ENCODE measurements at places on chromosomes 13 and 19.

- DNase-seq, result no peak
Observed at GRCh38 chr19:38701455-38702063, 42.7 kb downstream of the CAPN12 start.

GRCh38 chr19:55466241-55466614, 1.7 kb upstream of the C19orf85 start:
- no peak for DNase-seq

GRCh38 chr19:34512254-34512822, 30.8 kb downstream of the WTIP start:
- DNase-seq, result no peak

GRCh38 chr19:2181633-2181997, 17.9 kb downstream of the DOT1L start:
- DNase-seq, result no peak

DNA sequence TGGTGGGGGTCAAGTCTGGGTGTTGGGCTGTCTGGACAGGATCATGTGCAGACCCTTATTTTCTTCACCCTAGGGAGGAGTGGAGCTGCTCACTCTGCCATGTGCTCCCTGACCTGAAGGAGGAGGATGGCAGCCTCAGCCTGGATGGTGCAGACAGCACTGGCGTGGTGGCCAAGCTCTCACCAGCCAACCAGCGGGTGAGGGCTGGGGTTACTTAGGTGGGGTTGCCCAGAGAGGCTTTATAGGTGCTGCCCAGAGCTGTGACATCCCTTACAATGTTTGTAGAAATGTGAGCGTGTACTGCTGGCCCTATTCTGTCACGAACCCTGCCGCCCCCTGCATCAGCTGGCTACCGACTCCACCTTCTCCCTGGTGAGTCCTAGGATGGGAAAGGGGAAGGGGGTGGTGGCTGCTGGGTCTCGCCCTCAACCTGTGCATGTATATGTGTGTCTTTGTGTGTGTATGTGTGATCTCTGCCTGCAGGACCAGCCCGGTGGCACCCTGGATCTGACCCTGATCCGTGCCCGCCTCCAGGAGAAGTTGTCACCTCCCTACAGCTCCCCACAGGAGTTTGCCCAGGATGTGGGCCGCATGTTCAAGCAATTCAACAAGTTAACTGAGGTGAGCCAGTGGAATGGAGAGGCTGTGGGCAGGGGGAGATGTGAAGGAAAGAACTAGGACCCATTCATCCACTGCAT, 5.1 kb downstream of the CHMP2A start:
- DNase-seq, result no peak

- DNase-seq, result no peak
Observed at GRCh38 chr19:7722231-7722651, 9.7 kb downstream of the CLEC4G start.

DNA sequence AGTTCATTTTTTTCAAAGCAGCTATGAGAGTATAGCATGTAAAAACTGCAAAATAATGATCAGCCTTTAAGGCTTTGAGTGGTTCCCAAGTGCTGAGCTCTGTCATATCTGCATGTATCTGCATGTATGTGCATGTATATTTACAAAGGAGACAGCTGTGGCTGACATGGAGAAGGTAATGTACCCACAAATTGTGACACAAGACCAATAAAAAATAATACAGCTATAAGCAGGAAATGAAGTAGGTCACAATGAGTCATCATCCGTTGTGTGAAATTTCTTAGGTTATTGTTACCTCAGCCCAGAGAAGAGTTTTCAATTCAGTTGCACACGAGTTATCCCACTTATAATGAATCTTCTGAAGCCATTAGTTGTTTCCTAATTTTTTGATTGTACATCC, 60.9 kb upstream of the MED4 start:
- DNase-seq, result no peak

DNA sequence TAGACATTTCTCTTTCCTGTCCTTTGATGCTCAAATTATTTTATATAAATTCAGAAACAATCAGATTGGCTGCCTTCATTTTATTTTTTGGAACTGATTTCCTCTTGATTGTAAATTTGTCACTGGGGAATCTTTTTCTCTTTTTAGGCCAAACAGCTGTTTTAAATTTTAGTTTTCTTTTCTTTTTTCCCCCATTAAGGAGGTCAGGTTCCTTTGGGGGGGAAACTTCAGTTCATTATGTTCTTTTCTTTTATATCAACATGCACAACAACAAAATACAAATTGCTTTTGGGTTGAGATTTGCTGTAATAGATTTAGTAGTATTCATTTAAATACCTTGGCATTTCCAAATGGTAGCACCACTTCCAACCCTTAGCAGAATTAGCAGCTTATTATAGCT, 264.8 kb upstream of the SPRY2 start:
- DNase-seq, result no peak

DNA sequence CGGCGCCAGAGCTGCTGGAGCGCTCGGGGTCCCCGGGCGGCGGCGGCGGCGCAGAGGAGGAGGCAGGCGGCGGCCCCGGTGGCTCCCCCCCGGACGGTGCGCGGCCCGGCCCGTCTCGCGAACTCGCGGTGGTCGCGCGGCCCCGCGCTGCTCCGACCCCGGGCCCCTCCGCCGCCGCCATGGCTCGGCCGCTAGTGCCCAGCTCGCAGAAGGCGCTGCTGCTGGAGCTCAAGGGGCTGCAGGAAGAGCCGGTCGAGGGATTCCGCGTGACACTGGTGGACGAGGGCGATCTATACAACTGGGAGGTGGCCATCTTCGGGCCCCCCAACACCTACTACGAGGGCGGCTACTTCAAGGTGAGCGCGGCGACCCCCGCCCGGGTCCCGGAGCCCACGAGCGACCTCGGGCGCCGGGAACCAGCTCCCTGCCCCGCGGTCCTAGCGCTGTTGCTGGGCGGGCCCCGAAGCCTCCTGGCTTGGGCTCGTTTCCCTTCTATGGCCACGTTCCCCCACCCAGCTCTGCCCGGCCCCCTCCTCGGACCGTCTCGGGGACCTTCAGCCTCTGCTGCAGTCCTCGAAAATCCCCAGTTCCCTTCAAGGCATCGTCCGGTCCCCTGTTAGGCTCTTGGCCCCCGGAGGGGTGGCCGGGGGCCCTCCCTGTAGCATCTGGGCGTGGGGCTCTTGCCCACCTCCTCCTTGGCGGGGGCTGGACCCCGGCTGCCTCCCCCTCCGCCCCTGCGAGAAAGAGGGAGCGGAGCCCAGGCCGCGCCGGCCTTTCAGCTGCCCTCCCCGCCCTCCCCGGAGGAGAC, at the start of gene CDC34:
CDC34 (plus strand) TSS at position 8 of the 808 bp plus-strand sequence; CDS start at position 180, 172 bp downstream.
- no peak for DNase-seq

- DNase-seq, result no peak
Observed at GRCh38 chr13:33891196-33891742, 73.3 kb downstream of the RFC3 start.

- no peak for DNase-seq
Observed at GRCh38 chr19:47702671-47703070, 10.6 kb upstream of the EHD2 start.

GRCh38 chr19:13120031-13120430, 2.0 kb downstream of the NACC1 start:
- no peak for DNase-seq

DNA sequence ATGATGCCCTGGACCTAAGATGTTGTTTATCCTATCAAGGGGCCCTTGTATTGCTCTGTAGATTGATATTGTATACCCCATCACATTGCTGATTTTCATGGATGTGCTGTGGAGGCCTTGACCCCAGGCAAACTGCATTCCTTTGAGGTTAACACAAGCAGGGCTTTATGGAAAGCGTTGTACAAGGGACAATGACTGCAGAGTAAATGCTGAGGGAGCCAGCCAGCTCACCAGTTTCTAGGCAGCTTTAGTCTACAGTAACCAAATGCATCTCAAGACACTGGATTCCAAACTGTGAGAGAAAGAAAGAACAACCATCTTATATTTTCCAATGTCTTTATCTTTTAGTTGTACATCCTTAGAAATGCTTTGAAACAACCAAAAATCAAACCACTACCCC, 34.1 kb upstream of the EDNRB start:
- no peak for DNase-seq

DNA sequence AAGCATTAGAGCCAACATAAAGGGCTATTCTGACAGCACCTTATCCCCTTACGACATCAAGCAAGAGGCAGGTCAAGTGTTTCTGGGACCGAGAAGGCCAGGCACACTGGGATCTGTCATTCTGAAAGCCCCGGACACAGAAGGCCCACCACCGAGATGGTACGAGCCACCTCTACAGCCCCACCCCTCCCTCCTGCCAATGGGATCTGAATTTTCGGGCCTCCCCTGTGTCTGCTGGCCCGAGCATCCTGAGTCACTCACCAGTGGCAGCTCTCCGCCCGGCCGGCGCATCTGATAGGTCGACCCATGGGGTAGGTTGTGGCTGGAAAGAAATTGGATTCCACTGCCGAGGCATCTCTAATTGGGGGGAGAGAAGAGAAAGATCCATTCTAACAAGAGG, 2.6 kb downstream of the TIMM44 start:
- no peak for DNase-seq

DNA sequence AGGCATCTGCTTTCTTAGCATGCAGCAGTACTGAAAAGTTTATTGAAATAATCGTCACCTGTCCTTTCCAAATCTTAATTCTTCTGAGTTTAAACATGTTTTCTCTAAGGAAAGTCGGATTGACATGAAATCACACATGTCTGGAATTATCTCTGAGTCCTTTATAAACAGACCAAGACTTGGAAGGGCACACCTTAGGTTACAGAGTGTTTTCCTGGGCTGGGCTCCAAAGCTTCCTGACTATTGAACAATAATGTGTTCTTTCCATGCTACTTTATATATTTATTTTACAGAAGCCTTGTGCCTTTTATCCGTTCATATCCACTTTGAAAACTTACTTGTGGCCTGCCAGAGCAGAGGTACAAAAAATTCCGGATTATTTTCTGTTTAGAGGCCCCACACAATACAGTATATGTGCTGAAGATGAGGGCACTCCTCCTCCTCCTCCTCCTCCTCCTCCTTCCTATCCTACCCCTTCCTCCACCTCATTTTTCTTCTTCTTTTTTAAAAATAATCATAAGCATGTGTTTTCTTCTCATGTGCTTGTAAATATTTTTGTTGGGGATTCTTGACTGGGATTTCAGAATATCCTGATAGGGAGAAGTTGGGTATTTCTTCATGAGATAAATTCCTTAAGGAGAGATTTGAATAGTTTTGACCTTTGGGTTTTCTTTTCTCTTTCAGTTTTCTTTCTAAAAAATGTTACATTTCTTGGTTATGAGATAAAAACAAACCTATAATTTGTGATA, 52.3 kb downstream of the LRCH1 start:
- no peak for DNase-seq

DNA sequence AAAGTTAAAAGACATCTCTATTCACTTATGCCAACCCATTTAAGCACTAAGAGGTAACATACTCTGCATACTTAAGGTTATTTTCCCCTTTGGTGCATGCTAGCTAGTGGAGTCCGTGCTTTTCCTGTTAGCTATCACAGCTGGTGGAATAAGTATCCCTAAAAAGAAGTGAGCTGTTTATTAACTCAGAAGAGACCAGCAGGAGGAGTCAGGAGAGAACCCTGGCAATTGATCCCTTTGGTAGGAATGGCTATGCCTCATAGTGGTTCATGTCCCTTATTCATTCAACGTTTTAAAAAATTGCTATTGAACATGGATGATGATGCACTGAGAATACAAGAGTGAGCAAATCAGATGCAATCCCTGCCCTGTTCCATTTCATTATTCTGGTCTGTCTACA, 12.4 kb upstream of the NEK5 start:
- DNase-seq, result no peak

- no peak for DNase-seq
Observed at GRCh38 chr19:51837145-51837544, 42.2 kb downstream of the FPR3 start.

DNA sequence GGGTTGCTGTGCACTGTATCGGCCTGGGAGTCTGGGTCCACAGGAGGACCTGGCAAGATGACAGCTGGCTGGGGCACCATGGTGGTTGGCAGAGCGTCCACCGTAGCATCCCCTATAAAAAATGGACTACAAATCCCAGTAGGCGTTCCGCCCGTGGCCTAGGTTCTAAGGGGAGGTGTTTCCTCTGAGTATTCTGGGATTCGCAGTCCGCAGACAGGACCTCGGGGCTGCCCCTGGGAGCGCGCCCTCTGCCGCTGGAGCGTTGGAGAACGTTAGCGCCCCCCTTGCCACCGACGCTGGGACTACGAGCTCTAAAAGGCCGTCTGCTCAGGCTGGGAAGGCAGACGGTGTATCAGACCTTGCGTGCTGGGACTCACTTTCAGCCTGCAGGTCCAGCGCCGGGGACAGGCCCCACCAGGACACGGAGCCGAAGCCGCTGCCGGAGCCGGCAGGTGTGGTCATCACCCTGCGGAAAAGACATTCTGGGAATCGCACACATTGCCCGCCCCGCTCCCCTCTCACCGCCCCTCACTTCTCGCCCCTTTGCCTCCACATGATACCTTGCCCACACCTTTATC, 372 bp downstream of the DNAAF3 start:
- peak; percentile 76 for DNase-seq

GRCh38 chr13:65530688-65531087, 1699.4 kb downstream of the PCDH9 start:
- no peak for DNase-seq

- DNase-seq, result no peak
Observed at GRCh38 chr13:111905609-111905945, 161.4 kb upstream of the SOX1 start.

DNA sequence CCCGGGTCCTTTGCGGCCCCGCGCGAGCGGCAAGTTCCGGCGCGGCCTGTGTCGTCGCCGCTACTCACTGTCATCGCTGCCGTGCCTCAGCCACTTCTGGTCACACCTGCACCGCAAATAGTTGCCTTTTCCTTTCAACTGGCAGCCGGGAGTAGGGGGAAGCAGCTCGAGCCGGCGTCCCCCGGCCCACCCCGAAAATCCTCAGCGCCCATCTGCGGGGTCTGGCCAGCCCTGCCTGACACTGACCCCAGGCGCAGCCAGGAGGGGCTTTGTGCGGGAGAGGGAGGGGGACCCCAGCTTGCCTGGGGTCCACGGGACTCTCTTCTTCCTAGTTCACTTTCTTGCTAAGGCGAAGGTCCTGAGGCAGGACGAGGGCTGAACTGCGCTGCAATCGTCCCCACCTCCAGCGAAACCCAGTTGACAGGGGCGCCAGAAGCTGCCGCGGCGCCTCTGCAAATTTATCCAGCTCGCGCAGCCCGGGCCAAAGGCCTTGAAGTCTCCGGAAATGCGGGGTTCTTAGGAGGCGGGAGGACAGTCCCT, 1.7 kb downstream of the PDX1 start:
- no peak for DNase-seq

- no peak for DNase-seq
Observed at GRCh38 chr13:111367340-111367739, 46.9 kb downstream of the TEX29 start.

- DNase-seq, result peak; percentile 26
Observed at GRCh38 chr19:44212866-44213346, 574 bp downstream of the ZNF227 start.

GRCh38 chr13:100139817-100140216, 50.9 kb downstream of the PCCA start:
- no peak for DNase-seq

DNA sequence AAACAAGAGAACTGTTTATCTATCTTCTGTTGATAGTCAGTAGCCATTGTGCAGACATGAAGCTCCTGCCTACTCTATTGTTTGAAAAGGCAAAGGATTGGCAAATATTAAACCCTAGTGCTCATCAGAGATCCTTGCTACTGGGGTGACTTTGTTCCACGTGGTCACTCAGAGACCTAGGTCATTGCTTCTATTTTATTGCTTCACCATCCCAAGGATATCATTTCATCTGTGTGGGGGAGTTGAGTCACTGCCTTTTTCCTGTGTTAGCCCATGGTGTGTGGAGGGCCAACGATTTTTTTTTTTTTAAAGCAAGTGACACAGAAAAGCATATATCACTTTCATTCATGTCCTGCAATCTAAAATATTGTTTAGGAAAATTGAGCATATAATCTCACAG, 254.1 kb upstream of the RXFP2 start:
- DNase-seq, result no peak

Data from HEK293T (cell line).